ENCODE measurements at places on chromosomes 5 and 9.

DNA sequence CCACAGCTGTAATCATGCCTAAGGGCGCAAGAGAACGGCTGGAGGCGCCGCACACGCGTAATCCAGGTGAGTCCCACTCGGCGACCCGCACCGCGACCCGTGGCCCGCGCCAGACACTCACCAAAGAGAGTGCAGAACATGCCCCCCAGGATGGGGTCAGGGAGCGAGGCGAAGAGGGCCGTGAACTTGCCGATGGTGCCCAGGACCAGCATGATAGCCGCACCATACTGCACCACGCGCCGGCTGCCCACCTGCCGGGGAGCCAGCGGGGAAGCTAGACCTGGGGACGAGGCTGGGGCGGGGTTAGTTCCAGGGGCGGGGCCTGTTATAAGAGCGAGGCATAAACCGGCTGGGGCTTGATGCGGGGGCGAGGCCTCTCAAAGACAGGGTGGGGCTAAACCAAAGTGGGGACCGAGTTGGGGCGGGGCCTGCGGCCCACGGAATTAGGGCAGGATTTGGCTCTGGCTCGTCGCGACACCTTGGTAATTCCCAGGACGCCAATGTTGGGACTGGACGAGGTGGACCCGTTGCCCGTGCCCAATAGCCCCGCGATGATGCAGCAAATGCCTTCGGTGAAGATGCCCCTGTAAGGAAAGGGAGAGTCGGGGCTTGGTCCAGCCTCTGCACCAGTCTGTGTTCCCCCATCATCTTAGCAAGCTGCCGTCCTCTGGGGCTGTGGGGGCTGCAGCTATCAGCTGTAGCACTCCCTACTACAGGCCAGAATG, 4.8 kb downstream of the SLC23A1 start:
- no peak for DNase-seq

DNA sequence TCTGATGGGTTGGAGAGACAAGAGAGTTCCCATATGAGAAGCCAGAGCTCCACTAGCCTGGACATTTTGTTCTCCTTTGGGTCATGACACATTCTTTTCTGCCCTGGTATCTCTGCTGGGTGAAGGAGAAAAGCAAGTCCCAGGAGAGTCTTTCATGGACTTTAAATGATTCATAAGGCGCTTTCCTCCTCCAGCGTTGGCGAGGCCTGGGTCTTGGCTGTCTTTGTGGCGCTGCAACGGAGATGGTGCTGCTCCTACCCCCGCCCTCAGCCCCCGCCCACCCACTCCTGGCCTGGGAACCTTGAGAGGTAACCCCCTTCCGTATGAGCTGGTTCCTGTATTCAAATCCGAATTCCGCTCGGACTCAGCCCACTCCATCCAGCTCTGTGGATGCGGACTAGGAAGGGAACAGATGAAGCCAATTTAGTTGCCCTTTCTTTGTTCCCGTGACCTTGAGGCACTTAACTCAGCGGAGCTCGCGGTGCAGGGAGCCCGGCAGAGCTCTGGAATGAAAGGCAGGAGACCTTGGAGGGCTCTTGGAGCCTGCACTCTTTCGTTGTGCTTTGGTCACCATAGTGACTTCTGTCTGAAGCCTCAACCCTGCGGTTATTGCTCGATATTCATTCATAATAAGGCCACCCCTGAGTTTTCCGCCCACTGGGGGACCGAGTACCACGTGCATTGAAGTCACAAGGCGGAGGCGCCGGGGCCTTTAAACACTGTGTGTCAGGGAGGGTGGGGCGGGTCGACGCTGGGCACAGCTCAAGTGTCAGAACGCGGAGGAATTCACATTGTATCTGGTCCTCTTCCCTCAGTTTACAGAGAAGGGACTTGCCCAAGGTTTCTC, 14.0 kb upstream of the PWWP2A start:
- no peak for DNase-seq

DNA sequence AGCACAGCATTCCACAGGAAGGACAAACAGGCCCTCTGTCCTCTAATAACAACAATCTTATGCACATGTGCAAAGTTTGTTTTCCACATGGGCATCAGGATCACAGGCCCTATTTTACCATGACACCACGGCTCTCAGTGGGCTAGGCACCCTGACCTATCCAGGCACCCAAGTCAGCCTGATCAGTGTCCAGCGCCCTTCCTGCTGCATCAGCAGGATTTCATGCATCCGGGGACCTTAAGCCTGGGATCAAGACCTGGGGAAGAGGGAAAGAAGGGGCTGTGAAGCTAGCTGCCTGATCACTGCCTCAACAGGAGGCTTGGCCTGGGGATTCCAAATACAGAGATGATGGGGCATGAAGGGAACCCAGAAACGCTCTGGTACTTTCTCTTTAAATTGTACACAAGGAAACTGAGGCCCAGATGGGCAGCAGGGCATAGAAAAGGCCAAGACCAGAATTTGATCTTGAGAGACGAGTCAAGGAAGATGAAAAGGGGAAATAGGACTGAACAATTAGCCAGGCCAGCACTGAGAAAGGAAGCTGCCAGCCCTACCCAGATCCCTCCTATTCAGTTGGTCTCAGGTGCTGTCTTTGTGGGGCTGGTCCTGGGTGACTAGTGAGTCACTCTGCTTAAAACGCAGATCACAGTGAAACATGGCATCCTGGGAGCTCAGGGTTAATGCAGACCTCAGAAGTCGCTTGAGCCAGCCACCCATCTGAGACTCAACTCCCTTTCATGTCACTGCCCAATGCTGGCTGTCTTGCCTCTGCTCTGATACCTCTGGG, 57.9 kb downstream of the SHB start:
- no peak for DNase-seq

GRCh38 chr9:91186632-91187108, 175.0 kb downstream of the AUH start:
- peak; percentile 40 for DNase-seq

DNA sequence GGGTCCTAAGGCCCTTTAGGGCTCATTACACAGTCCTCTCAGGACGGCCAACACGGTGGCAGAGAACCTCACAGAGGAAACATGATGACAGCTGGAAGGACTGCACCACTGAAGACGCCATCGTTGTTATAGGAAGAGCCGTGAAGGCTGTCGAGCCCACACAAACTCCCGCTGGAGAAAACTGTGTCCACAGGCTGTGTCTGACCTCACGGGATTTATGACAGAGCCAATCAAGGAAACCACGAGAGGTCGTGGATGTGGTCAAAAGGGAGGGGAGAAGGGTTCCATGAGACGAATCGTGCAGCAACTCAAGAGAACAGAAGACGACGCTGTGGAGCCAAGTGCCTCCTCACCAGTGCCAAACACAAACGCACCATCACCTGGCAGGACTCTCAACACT, 12.2 kb downstream of the QSOX2 start:
- no peak for DNase-seq

DNA sequence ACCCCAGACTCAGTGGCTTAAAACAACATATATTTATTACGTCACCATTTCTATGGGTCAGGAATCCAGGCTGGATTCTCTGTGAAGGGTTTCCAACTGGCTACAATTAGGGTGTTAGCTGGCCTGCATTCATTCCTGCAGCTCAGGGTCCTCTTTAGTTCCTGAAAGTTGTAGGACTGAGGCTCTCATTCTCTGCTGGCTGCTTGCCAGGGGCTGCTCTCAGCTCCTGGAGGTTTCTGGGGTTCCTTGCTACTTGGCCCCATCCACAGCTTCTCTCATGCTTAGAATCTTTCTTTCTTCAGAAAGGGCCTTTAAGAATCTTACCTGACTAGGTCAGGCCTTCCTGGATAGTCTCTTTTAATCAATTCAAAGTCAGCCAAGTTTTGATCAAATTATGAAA, 424.6 kb downstream of the GADD45G start:
- DNase-seq: no peak

GRCh38 chr9:82209797-82210470, 221.4 kb downstream of the SPATA31D1 start:
- no peak for DNase-seq

DNA sequence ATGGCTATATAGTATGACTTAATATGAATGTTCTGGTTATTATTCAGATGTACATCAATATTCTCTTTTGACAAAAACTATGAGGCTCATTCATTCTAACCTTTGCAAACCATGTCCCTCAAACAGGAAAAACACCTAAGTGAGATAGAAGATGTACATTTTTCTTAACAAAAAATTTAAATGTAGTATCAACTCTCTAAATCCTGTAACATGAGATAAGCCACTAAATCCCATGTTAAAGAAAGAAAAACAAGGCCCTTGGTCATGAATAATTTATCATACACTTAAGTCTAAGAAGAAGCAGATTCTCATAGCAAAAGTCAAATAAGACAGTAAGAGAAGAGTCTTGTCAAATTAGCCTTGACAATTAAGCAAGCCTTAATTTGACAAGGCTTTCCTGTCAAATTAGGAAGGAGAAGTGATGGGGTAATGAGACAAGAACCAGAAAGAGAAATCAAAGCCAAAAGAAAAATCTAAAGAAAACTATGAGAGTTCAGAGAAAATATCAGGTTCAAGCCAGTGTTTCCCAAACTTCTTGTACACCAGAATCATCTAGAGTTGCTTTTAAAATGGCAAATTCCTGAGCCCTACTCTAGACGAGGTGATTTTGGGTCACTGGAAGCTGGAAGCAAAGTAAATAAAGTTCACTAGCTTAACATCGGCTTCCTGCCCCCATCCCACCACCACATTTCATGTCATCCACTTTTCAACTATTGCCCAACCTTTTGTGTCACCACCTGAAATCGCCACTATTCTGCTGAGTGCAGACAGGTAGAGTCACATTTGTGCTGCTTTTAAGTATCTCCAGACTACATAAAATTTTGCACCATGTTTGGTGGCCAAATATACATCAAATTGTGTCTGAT, 76.5 kb downstream of the NR6A1 start:
- DNase-seq: no peak

GRCh38 chr9:76419782-76420380, 25.7 kb upstream of the RFK start:
- DNase-seq: peak; percentile 16

GRCh38 chr5:132666310-132667123, 7.3 kb upstream of the IL4 start:
- DNase-seq: no peak

DNA sequence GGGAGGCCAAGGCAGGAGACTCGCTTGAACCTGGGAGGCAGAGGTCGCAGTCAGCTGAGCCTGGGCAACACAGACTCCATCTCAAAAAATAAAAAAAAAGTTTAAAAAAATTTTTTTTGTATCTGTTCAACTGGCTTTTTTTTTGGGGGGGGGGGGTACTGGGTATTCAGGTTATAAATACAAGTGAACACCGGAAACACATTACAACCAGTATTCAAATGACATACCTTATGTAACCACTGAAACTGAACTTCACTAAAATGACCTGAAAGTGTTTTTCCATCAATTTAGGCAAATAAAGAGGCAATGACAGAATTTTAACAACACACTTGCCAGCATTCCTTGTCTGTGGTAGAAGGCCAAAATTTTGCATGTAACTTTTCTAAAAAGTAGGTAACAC, 33.5 kb downstream of the STRBP start:
- DNase-seq: no peak

DNA sequence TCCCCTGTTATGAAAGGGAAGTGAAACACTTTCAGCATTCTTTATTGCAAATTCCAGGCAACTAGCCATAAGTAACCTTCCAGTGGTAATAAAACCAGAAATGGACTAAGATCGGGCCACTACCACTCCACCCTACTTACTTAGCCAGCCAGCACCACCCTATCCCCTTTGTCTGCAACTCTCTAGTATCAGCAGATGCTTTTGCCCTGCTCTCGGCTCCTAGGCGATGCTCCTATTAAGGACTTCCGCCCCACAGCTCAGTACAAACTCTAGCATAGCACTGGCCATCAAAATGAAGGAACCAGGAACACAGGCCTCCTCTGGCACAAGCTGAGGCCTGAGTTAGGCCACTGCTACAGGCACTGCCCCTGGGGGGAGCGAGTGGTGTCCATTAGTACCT, 81.2 kb downstream of the GLDC start:
- DNase-seq: no peak

GRCh38 chr9:79570448-79571308, 1.1 kb upstream of the TLE4 start:
- no peak for DNase-seq

GRCh38 chr5:55226934-55227663, at the start of gene MCIDAS:
Gene MCIDAS (minus strand): TSS chr5:55227315. CDS start chr5:55227138, 177 bp downstream.
- DNase-seq: peak; percentile 83

DNA sequence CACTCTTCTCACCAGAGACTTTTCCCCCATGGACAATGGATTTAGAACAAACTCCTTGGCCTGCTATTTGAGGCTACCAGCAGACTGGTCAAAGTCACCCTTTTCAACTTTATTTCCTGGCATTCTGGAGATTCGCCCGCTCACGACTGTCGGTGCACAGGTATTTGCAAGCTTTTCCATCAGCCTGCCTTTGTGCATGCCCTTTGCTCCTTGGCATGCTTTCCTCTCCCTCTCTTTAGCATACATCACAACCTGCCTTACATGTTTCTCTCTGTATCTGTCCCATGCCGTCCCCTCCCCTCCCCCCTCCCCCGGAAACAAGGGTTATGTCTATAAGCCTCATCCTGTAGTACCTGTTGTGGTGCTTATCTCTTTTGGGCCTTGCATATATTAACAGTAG, 257.1 kb downstream of the AOPEP start:
- DNase-seq: no peak

- peak; percentile 7 for DNase-seq
Observed at GRCh38 chr5:54115735-54116403, 194.5 kb downstream of the ARL15 start.
